AG10803 (cell line): ENCODE measurements at places on chromosomes 5 and 9.

DNA sequence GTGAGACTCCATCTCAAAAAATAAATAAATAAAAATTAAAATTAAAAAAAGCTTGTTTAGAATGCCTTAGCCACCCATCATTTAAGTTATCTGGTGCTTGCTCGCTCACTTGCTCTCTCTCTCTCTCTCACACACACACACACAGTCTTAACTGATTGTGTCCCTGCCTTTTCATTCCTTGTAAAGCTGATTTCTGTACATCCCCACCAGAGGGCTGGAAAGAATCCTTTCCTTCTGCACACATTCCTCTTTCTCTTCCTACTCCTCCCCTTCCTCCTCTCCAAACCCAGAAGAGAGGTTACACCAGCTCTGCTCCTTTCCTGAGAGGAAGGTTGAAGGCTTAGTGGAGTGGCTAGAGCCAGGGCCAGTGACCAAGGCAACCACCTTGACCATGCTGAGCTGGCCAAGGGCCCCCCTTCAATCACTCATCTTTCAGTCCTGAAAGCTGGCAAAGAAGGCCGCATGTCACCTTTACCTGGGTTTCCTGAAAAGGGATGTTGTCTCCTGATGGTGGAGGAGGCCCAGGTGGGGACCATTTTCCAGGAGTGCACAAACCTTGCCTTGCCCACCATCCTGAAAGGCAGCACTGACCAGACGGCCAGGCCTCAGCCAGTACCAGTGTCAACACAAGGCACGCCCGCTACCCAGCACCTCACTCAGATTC, 25.6 kb downstream of the STK10 start:
- peak; percentile 52 for DNase-seq

DNA sequence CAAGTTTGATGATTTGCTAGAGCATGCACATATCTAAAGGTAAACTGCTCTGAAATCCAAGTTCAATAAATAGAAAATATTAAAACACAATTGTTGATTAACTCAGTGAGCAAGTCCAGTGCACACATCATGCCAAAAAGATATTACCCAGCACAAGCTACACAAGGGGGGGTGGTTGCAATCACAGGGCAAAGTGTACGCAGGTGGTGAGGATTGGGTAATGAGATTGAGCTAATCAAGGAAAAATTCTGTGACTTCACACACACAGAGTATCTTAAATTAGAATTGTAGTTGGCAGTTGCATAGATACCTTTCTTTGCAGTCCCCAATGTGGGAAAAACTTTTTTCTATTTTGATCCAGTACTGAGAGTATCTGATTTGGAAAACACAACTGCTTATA, 156.1 kb upstream of the NTRK2 start:
- no peak for DNase-seq

- no peak for DNase-seq
Observed at GRCh38 chr5:66931651-66932050, 264.9 kb downstream of the CD180 start.

DNA sequence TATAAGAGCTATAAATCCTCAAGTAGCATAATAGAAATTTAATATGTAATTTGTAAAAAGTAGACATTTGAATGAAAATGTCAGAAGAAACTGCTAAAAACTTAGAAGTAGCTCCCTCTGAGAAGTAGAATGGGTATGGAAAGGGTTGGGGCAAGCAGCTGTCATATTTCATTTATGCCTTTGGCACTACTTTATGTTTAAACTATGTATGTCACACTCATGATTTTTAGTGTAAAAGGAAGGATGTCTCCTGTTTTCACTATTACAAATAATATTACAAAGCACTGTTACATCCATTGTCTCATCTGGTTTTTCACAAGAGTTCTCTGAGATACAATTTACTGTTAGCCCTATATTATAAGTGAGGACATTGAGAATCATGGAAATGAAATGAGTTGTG, 96.3 kb upstream of the ZNF462 start:
- DNase-seq, result no peak

- DNase-seq, result peak; percentile 61
Observed at GRCh38 chr9:3962496-3962895, 337.4 kb downstream of the GLIS3 start.

DNA sequence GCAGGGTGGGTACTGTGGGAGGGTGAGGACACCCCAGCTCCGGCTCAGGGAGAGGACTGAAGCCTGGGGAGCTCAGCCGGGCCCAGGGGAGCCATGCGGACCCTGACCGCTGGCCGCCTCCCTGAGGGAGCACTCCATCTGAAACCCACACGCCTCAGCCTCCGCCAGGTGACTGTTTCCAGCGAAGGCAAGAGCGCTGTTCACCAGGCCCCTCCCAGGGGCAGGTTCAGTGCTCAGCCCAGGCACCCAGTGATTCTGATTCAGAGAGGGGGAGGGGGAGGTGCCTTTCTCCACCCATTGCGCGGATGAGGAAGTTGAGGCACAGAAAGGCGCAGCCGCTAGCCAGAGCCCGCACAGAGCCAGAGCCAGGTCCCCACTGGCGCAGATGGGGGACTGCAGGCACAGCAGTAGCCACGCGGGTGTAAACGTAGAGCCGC, 27.0 kb downstream of the ADGRD2 start:
- no peak for DNase-seq

DNA sequence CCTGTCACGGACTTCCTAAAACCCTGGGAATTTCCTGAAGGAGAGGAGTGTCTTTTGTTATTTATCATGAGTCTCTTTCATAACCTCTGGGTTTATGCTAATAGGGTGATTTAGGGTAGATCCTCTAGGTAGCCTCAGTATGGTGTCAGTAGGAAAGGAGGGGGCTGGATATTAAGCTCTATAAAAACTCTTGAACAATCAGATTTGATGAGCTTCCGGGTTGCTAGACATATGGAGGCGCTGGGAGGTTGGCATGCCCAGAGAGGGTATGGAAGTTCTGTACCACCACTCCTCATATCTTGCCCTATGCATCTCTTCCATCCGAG, 15.6 kb upstream of the PTBP3 start:
- no peak for DNase-seq

- peak; percentile 84 for DNase-seq
Observed at GRCh38 chr9:16726718-16727451, 143.6 kb downstream of the BNC2 start.

GRCh38 chr5:6730807-6731206, 17.6 kb downstream of the TENT4A start:
- no peak for DNase-seq

- no peak for DNase-seq
Observed at GRCh38 chr9:89234205-89235067, 55.8 kb upstream of the SHC3 start.

DNA sequence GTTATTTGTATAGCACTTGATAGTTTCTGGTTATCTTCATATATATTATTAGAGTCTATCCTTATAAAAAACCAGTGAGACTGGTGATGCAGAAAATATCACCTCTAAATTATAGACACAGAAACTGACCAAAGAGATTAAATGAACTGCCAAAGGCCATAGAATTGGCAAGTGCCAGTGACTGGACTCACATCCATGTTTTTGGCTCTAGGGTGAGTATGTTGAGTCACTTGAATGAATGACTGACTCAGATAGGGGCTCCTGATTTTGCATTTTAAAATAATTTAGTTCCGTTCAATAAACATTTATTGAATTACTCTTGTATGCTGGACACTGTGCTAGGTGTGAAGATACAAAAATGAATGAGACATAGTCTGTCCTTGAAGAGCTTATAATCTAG, 70.7 kb downstream of the NR2F1 start:
- no peak for DNase-seq

GRCh38 chr5:58457050-58457449, 2.8 kb downstream of the PLK2 start:
- DNase-seq, result no peak

DNA sequence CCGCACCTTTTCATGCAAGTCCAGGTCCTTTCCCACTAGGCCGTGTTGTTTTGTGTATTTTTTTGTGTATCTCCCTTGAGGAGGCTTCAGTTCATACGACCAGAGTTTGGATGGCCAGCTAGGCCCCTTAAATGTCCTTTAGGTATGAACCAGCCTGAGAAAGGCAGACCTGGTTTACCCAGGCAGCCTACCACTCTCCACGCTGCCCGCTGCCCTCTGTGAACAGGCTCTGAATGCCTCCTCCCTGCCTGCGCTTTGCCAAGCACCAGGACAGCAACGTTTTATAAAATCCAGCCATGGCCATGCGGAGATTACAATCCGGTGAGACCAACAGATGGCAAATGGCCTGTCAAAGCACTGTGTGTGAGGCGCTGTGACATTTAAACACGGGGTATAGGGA, 626 bp upstream of the CLTB start:
- DNase-seq, result no peak

DNA sequence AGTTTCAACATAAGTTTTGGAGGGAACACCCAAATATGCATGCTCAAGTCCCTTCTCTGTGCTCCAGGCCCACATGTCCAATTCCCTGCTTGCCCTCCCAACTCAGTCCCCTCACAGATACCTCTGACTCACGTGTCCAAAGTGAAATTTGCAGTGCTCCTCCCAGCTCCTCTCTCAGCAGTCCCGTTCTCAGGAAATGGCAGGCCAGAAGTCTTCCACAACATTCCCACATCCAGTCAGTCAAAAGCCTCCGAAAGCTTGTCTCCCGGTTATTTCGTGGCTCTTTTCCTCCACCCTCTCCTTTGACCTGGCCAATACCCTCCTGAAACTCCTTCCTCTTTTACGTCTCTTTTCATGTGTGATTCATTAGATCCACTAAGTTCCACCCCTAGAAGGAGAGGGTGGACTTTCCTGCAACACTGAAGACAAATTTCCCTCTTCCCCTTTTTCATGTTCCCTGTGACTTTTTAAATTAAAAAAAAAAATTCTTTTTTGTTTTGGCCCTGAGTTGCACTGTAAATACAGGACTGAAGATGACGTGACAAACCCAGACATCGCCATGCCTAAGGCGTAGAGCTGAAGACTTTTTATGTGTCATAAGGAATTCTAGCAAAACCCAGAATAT, 12.8 kb upstream of the MGAT1 start:
- no peak for DNase-seq

- peak; percentile 84 for DNase-seq
Observed at GRCh38 chr9:16611983-16612382, 258.5 kb downstream of the BNC2 start.

DNA sequence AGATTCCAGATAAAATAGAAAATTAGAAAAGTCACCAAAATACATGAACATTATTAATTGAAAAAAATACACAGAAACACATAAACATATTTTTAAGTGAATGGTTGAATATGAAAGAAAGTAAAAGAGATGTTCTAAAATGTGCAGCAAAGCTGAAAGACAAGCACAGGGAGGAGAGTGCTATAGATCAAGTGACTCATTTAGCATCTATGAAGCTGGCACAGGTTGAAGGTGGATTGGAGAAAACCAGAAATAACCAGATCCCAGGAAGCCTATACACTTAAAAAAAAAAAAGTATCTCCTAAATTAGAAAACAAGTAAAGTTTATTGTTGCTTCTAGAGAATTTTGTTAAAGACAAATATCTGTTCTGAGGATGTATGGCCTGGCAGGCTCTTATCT, 338.9 kb downstream of the CDH12 start:
- DNase-seq, result no peak

- no peak for DNase-seq
Observed at GRCh38 chr5:125452991-125453390, 706.6 kb upstream of the ZNF608 start.

- no peak for DNase-seq
Observed at GRCh38 chr5:42591015-42591414, 165.6 kb upstream of the CCDC152 start.

- DNase-seq, result peak; percentile 37
Observed at GRCh38 chr5:147565524-147565923, 55.7 kb upstream of the DPYSL3 start.

DNA sequence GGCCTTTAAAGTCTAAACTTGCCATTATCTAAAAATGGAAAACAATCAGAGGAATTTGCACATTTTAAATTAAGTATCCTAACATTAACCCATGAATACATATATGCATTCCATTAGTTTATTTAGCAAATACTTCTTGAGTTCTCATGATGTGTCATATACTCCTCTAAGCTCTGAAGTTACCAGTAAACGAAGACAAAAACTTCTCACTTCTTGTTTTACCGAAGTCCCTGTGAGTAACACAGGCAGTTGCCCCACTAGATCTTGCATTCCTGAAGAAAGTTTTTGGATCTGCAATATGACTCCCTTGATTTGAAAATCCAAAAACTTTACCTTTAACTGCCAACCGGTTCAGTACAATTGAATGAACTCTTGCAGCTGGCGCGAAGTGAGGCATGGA, 439.0 kb upstream of the MPDZ start:
- no peak for DNase-seq

GRCh38 chr5:144004751-144005150, 165.7 kb downstream of the YIPF5 start:
- DNase-seq, result no peak

DNA sequence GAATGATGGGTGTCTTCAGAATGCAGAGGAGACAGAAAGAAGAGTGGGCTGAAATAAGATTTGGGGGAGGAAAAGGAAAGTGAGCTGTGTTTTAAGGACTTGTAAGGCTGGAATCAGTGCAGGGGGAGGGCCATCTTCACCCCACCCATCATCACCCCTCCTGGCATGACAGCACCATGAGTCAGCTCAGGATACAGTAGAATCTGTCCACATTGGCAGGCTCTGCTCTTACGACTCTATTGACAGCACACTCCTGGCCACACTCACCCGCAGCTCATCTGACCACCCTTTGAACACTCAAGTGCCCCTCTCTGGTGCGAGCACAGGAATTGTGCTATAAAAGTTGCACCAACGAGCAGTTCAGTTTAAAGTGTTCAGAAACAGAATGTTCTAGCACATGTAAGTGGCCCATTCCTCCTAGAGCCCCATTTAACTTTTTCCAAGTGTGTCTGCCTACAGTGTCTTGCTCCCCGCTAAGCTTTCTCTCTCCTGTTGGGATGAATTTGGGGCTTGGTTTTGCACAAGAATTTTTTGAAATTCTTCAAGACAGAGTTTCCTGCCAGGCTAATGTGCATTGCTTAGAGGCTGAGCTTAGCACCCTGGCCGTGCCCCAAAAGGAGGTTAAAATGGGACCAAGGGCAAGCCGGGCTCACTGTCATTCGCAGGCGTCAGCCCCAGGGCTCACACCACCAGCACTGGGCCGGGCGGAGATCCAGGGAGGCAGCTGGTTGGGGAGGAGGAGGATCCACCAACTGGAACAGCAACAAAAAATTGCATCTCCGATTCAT, 12.0 kb downstream of the ADRA1B start:
- peak; percentile 84 for DNase-seq

- peak; percentile 91 for DNase-seq
Observed at GRCh38 chr5:59133764-59134261, 550.9 kb downstream of the RAB3C start.

DNA sequence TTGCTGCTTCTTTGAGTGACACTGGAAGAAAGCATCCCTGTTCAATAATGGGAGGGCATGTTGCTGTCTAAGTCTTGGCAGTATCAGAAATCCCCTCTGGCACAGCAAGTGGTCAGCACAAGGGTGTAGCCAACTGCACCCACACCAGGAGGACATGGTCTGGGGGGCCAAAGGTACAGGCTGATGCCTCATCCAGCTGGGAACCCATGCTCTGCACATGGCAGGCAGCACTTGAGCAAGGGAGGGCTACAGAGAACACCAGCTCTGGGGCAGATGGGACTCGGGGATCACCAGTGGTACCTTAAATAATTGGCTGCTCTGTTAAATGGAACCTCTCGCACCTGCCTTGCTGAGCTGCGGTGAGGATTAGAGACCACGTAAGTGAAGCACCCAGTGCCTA, 265.2 kb downstream of the SYK start:
- DNase-seq, result no peak
